ENCODE measurements at places on chromosomes 1 and 21. TPM values are rescaled to one million over a fixed set of nuclear protein-coding genes. Genes with fewer than 3 reads are reported as not detected.

DNA sequence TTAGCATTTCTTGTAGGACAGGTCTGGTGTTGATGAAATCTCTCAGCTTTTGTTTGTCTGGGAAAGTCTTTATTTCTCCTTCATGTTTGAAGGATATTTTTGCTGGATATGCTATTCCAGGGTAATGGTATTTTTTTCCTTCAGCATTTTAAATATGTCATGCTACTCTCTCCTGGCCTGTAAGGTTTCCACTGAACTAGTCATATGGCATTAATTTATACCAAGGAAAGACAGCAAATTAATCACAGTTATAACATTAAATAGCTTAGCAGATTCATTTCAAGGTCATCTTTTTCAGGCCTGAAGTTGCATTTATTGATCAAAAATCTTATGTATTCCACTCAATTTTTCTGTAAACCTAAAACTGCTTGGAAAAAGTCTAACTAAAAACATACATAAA lies 54.9 kb downstream of the AK5 start:
- H3K27me3 ChIP-seq = no peaks in the 10 kb centered on the region
- DNase-seq = no peak
- H3K36me3 ChIP-seq = no peaks in the 10 kb centered on the region
- H3K4me3 ChIP-seq = no peak overlapping the region
- H3K4me1 ChIP-seq = no peaks in the 10 kb centered on the region

DNA sequence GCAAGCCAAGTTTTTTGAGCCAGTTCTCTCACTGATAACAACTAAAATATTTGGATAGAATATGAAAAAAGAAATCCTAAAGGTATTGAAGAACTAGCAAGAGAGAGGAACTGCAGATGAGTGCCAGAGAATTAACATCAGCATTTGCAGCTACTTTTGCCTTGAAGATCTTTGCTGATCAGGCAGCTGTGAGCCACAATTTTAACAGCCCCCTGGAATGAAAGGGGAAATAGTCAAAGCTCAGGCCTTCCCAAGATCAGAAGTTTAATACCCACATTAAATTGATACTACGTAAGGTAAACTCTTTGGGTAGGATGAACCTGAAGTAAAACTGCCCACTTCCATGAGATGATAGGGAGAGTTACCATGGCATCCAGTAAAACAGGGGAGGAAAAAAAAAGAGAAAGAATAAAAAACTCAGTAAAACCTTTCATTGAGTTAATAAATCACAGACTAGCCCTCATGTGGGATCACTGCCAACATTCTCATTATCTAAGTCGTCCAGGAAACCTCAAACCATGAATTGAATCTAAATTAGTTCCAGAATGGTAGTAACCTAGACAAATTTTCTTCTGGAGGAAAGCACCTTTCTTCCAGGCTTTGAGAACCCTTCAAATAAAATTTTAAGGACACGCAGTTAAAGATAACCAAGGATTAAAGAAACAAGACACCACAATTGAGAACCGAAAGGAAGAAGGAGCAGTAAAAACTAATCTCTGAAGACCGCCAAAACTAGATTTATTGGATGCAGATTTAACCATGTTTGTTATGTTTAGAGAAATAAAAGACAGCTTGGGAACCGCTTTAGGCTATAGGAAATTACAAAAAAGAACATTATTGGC lies 28.3 kb downstream of the SCP2 start:
- no peak overlapping the region for H3K27ac ChIP-seq
- no peak for DNase-seq
- no peaks in the 10 kb centered on the region for H3K27me3 ChIP-seq
- H3K4me3 ChIP-seq = no peak overlapping the region
- peaks cover 24% of the 10 kb centered on the region for H3K36me3 ChIP-seq

PPM1J gene
- total RNA-seq = 1.4 TPM

DNA sequence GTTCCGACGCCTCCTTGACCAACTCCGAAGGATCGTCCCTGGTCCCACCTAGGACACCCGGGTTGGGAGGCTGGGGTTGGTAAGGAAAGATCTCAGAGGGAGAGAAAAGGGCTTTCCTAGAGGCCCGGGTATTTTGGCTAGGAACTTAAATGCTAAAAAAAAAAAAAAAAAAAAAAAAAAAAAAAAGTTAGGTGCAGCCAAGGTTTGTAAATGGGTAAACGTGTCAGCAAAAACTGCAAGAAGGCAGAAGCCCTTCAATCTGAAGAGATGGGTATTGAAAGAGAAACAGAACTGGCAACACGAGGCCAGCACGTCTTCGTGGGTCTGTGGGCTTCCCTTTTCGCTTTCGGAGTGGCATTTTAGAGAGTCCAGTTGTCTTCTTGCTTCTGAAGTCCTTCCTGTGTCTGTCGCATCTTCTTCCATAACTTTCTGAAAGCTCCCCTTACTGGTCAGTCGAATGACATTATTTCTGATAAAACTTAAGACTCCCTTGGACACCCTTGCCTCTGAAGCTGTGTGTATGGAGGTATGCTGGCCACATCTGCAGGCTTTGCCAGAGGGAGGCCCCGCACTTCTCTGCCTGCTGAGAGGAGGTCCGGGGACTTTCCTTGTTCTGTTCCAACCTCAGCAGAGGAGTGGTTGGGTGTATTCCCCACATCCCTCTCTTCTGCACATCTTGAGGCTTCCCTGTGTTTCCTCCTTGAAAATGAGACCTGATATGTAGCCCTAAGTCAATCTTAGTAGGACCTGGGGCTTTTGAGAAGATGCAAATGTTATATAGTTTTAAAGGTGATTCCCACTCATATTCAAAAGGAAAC lies 745 bp downstream of the RCSD1 start:
- peak overlapping the region; percentile 98 for H3K27ac ChIP-seq
- peaks cover 32% of the 10 kb centered on the region for H3K36me3 ChIP-seq
- no peaks in the 10 kb centered on the region for H3K27me3 ChIP-seq
- DNase-seq = peak; percentile 84
- H3K4me1 ChIP-seq = peaks cover 73% of the 10 kb centered on the region

- no peak overlapping the region for H3K4me3 ChIP-seq
- H3K27ac ChIP-seq = no peak overlapping the region
- H3K36me3 ChIP-seq = no peaks in the 10 kb centered on the region
- H3K27me3 ChIP-seq = no peaks in the 10 kb centered on the region
These were observed 169.9 kb downstream of the HS2ST1 start for GRCh38 chr1:87084244-87084836.

HSD3B1 gene
- total RNA-seq = not detected

DNA sequence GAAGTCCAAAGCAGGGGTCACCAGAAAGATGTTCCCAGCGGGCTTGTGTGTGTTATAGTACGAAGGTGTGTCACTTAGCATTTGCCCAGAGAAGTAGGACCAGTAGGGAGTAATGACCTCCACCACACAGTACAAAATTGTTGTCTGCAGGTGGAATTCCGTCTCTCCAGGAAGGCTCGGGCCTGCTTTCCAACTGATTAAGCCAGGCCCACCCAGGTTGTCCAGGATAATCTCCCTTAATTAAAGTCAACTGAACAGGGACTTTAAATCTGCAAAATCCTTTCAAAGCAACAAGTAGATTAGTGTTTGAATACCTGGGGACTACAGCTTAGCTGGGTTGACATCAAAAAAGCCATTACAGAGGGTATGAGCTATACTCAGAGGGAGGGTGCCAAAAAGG lies 131.3 kb downstream of the BACH1 start:
- no peak for DNase-seq
- H3K27me3 ChIP-seq = no peaks in the 10 kb centered on the region
- no peak overlapping the region for H3K27ac ChIP-seq
- no peak overlapping the region for H3K4me3 ChIP-seq
- no peaks in the 10 kb centered on the region for H3K36me3 ChIP-seq

DNA sequence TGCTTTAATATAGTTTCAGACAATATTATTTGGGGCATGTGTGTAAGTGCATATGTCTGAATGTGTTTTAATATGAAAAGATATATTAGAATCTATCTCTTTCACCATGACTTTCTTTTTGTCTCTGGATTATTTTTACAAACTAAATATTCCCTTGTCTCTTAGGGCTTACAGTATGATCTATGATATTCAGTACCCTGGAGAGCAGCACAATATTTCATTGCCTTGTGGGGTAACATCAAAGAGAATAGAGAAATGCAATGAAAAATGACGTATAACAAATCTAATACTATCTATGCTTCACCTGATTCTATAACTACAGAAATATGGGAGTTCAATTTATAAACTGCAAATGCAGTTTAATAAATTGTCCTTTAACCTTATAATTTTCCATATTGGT lies 2084.5 kb downstream of the MRPL39 start:
- H3K27me3 ChIP-seq = no peaks in the 10 kb centered on the region
- H3K4me3 ChIP-seq = no peak overlapping the region
- DNase-seq = no peak

CITED4 gene
- total RNA-seq = 5.5 TPM

TAF1A gene
- total RNA-seq = 24.4 TPM

PLA2G2C gene
- total RNA-seq = 0.28 TPM

CFAP141 gene
- total RNA-seq = not detected

- no peaks in the 10 kb centered on the region for H3K27me3 ChIP-seq
- no peak overlapping the region for H3K4me3 ChIP-seq
- no peaks in the 10 kb centered on the region for H3K4me1 ChIP-seq
- DNase-seq = peak; percentile 38
- no peak overlapping the region for H3K27ac ChIP-seq
- no peaks in the 10 kb centered on the region for H3K36me3 ChIP-seq
These were observed 1532.1 kb upstream of the TPTE start for GRCh38 chr21:8989261-8989711.
